Activated CD4-positive, alpha-beta T cell treated with anti-CD3 and anti-CD28 coated beads, Interleukin-2, amount 50 U/mL, for 48 hours (primary cell): ENCODE measurements at places on chromosomes 1 and 21.
A peak's percentile ranks its signal among the peaks of the same experiment; 100 is the strongest.

- DNase-seq, result peak; percentile 25
Measured at GRCh38 chr1:116847688-116848531, 61.8 kb upstream of the PTGFRN start.

GRCh38 chr21:33977017-33977720 is 61.6 kb upstream of the ATP5PO start:
- DNase-seq, result peak; percentile 46

GRCh38 chr1:204493984-204494280 is 673 bp downstream of the PIK3C2B start:
- DNase-seq, result peak; percentile 53

DNA sequence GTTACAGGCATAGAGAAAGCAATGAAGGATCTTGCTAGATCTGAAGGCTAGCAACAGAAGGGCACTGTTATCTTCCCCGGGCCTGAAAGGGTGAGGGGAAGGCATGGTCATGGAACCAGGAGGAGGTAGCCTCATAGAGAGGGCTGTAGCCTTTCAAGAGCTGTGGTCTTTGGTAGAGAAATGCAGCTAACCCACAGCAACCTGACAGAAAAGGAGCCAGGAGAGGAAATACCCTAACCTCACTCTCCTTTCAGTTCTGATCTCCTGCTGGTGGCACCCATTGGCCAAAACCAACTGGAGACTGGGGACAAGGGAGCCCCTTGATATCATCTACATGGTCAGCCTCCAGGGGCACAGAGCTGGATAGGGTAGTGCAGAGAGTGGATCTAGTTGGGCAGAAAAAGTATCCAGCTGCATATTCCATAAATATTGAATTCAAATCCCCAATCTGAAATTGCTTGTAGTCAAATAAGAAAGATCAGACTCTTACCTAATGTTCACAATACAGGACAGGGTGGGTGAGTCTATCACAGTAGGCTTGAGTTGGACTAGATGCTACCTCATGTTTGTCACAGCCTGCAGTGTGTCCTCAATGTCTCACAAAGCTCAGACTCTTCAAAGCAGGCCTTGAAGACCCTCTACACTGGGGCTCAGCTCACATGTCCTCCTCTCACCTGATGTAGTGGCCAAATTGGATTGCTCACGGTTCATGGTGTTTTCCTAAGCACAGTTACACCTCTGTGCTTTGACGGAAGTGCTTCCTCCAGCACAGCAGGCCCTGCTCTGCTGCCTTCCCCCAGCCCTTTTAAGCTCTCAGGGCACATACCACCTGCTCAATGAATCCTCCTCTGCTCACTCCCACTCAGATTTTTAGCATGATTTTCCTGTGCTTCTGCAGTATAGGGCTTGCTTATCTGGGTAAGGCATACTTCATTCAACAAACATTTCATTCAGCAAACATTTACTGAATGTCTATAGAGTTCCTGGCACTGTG is 74.1 kb upstream of the JUN start:
- no peak for DNase-seq

DNA sequence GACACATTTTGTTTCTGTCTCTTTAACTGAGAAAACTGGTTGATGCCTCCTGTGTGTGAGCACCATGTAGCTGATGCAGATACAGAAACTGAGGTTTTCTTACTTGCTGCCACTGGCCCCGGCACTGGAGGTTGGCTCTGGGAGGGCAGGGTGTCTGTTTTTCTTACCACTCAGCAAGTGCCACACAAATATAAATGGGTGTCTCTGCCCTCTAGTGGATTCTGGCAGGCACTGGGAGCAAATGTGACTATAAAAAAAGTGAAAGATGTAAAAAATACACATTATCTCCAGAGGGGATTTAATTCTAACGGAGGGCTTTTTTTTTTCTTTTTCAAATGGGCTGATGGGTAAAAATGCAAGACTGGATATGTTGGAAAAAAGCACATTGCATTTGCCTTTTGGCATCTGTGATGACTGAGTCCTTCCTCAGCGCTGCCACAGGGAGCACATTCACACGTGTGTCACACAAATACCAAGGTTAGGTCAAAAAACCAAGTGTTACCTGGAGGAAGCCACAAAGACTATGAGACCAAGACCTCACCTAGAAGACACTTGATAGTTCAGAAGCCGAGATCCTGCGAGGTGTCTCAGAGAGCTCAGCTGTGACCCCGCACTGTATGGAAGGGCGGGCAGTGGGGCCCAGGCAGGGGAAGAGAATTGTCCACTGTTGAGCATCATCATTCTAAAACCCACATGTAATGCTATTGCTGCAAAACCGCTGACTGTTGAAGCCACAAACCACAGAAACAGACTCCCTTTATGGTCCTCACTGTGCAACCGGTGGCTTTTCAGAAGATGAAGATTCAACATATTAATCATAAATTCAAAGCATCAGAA is 18.9 kb downstream of the PGBD2 start:
- peak; percentile 42 for DNase-seq

DNA sequence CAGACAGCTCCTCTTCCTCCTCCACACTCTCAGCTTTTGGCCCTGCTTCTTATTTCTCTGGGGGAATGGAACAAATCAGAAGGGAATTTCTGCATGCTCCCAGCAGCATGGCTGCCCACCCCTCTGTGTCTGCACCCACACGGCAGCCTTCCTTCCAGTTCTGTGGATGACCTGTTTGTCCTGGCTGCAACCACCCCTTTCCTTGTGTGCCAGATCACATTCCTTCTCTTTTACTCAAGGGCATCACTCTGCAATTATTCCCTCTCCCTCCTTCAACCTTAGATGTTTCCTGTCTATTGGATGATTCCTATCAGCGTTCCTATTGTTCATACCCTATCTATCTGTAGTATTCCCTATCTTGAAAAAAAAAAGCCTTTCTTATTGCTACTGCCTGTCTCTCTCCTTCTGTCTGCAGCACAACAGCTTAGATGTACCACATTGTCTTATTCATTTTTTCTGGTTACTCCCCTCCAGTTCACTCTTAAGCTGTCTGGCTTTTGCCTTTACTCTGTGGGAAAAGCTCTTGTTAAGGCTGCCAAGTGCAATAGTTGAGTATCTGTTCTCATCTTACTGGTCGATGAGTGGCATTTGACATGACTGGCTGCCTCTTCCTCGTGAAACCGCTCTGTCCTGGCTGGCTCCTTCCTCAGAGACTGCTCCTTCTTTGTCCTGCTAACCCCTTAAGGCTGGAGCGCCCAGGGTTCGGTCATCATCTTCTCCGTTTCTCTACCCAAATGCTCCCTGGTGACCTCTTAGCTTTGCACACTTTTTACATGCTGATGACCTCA is 351.1 kb downstream of the CAMTA1 start:
- DNase-seq, result no peak

DNA sequence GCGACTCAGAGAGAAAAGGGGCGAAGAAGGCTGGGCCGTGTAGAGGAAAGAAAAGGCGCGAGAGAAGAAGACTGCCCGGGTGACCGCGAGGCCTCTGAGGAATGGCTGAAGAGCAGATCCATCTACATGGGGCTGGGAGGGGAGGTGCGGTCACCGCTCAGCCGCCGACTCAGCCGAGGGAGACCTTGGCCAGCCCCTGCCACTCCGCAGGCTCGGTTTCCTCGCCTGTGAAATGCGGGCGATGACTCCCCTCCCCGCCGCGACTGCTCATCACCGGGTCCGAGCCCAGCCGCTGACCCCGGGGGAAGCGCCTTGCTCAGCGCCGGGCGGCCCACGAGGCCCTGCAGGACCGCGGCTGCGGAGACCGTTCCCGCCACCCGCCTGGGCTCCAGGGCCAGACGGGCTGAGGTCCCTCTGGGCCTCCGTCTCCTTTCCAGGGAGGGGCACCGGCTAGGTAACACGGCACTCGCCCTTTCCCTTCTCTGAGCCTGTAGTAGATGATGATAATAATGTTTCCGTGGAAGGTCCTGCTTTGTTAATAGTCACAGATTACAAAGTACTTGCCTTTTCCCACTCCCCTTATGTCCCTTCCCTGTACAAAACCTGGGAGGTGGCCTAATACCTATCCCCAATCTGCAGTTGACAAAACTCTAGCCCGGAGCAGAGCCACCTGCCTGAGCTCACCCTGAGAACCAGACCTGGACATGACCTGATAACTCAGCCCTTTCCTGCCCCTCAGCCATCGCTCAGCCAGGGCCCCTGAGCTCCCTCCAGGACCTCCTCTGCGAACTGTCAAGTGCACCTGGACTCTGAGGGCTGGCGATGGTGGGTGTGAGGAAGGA is 1.6 kb upstream of the BSND start:
- DNase-seq, result peak; percentile 11

- no peak for DNase-seq
Measured at GRCh38 chr1:192763243-192763642, 45.6 kb upstream of the RGS2 start.

- no peak for DNase-seq
Measured at GRCh38 chr1:156859523-156860112, 701 bp upstream of the INSRR start.

DNA sequence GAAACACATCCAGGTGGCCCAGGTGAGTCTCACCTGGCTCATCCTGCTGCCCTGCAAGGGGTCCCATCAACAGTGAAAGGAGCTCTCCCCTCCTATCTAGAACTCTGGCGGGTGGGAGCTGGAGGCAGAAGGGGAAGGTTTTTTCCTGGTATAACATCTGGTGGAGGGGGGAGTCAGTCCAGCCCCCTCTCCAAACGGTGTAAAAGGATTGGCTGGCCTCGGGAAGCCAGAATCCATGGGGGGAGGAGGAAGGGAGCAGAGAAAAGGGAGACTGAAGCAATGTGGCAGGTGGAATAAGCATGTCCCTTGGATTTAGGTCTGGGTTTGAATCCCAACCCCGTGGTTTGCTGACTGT is 1.2 kb upstream of the CAMK2N1 start:
- DNase-seq, result no peak

DNA sequence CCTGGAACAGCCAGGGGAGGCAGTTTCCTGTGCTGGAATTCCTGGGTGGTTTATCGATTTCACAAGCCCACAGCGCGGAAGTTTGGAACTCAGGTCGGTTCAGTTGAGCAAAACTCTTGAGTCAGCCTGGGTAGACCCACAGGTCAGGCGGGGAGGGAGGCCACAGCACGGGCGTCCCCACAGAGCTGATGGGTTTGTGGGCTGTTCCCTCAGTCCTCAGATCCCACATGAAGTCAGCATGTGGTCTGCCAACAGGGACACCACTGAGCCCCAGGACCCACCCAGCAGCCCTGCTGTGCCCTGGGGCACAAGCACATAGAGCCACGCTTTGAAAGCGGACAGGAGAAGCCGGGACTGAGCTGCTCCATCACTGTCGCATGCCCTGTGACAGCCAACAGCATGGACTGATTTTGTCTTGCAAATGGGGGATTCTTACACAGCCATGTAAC is 17.4 kb downstream of the BMP8A start:
- DNase-seq, result no peak

GRCh38 chr21:34593954-34594531 is 20.9 kb downstream of the RCAN1 start:
- no peak for DNase-seq

DNA sequence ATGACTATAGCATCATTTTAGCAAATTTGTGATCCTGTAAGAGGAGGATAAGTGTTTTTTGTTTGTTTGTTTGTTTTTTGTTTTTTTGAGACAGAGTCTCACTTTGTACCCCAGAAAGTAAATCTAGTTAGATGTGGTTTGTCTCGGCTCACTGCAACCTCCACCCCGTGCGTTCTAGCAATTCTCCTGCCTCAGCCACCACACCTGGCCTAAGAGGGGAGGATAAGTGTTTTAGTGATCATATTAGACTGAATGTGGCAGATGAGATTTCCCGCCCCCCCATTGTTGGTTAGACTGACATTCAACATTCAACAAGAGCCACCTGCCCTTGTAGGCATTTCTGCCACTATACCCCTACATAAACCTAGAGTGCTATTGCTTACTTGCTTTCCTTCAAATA is 98.5 kb downstream of the OSBPL9 start:
- DNase-seq, result no peak

GRCh38 chr1:179950651-179951050 is 4.0 kb upstream of the CEP350 start:
- no peak for DNase-seq

DNA sequence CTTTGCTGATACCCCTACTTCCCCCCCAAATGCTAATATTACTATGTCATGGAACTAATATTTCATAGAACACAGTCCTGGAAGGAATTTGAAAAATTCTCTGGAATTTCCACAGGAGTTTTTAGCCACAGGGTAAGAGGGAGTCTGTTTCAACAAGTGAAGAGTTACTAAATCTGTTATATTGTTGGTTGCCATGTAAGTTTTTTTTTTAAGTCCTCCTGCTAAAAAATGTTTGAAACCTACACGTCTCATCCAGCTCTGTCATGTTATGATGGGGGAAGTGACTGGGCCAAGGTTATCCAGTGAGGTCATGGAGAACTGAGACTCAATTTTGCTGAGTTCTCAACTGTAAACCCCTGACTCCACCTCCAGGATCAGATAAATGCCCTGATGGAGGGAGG is 60.8 kb upstream of the USP24 start:
- DNase-seq, result no peak

- no peak for DNase-seq
Measured at GRCh38 chr1:231969076-231969475, 342.5 kb downstream of the DISC1 start.

- no peak for DNase-seq
Measured at GRCh38 chr1:202216691-202217090, 23.1 kb downstream of the LGR6 start.

- no peak for DNase-seq
Measured at GRCh38 chr1:106889583-106889982, 166.9 kb upstream of the PRMT6 start.
